ENCODE measurements at places on chromosomes 6 and 20.

GRCh38 chr6:32941214-32941768 is 463 bp upstream of the HLA-DMB start:
- peak overlapping the region; percentile 90 for H3K27ac ChIP-seq
- H3K36me3 ChIP-seq: no peaks in the 10 kb centered on the region
- no peak for DNase-seq
- H3K4me1 ChIP-seq: peaks cover 6% of the 10 kb centered on the region

GRCh38 chr6:34157236-34157830 is 11.4 kb upstream of the GRM4 start:
- no peak overlapping the region for H3K27ac ChIP-seq
- H3K36me3 ChIP-seq: no peaks in the 10 kb centered on the region
- H3K4me3 ChIP-seq: no peak overlapping the region
- DNase-seq: no peak
- H3K4me1 ChIP-seq: no peaks in the 10 kb centered on the region

- no peak overlapping the region for H3K4me3 ChIP-seq
- H3K27ac ChIP-seq: peak overlapping the region; percentile 78
- H3K27me3 ChIP-seq: no peaks in the 10 kb centered on the region
- peaks cover 11% of the 10 kb centered on the region for H3K4me1 ChIP-seq
Observed at GRCh38 chr6:2979819-2980464, 8.6 kb upstream of the SERPINB6 start.

GRCh38 chr20:33015700-33016580 is 8.4 kb downstream of the BPIFB2 start:
- no peak overlapping the region for H3K4me3 ChIP-seq
- no peak for DNase-seq
- H3K27ac ChIP-seq: no peak overlapping the region
- peaks cover 3% of the 10 kb centered on the region for H3K27me3 ChIP-seq

DNA sequence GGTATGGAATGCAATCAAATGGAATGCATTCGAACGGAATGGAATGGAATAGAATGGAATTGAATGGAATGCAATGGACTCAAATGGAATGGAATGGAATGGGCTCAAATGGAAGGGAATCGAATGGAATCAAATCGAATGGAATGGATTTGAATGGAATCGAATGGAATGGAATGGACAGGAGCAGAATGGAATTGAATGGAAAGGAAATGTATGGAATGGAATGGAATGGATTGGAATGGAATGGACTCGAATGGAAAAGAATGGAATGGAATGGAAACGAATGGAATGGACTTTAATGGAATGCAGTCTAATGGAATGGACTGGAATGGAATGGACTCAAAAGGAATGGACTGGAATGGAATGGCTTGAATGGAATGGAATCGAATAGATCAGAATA is 18.3 kb upstream of the DEFB115 start:
- no peak overlapping the region for H3K4me3 ChIP-seq
- no peaks in the 10 kb centered on the region for H3K27me3 ChIP-seq
- DNase-seq: no peak

GRCh38 chr6:40798069-40798770 is 211.1 kb upstream of the LRFN2 start:
- H3K27me3 ChIP-seq: no peaks in the 10 kb centered on the region

DNA sequence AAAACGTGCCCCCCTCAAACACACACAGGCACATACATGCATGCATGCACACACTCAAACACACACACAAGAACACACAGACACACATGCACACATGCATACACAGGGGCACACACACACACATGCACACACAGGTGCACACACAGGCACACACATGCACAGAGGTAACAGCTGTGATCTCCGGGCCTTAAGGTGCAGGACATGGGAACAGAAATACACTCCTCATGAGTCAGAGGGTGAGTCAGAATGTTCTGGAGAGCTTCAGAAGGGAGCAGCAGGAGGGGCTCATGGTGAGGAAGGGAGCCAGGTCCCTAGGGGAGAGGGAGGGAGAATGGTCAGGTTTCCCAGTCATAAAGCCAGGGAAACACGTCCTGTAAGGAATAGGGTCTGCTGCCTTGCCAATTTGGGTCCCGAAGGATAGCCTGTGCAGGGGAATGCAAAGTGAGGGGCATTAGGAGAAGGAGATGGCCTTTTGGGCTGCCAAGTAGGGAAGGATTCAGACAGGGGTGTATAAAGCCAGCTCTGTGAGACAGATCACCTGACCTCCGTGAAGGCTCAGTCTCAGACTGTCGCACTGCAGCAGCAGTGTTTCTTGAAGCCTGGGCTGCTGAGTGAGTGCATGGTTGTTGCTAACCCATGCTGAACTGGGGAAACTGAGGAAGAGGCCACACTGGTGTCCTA is 123.9 kb downstream of the MAFB start:
- H3K27ac ChIP-seq: no peak overlapping the region
- peaks cover 16% of the 10 kb centered on the region for H3K4me1 ChIP-seq
- no peaks in the 10 kb centered on the region for H3K36me3 ChIP-seq
- no peak for DNase-seq
- no peaks in the 10 kb centered on the region for H3K27me3 ChIP-seq
